Uterus (tissue), 4 donors: ENCODE measurements at places on chromosomes 7 and 10. TPM values are rescaled to one million over a fixed set of nuclear protein-coding genes. Genes with fewer than 3 reads are reported as not detected.

- peak; percentile 45 for DNase-seq
Measured at GRCh38 chr10:119217991-119218490, 10.7 kb downstream of the GRK5 start.

- no peak for DNase-seq
Measured at GRCh38 chr10:364267-364775, 229.1 kb downstream of the ZMYND11 start.

DNA sequence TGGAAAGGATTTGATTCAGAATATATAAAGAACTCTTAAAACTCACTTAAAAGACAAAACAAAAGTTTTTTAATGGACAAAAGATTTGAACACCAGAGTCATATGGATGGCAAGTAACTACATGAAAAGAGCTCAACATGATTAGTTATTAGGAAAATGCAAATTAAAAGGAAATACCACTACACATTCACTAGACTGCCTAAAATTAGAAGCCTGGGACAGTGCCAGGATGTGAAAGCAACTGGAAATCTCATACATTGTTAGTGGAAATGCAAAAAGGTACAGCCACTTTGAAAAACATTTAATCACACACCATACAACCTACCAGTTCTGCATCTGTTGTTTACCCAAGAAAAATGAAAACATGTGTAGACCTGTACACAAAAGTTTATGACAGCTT, 48.8 kb downstream of the RALA start:
- no peak for DNase-seq

GAD2 gene
- total RNA-seq, result not detected

GRCh38 chr10:111338035-111338434, 261.2 kb downstream of the ADRA2A start:
- DNase-seq, result no peak

IGF2BP3 gene
- total RNA-seq, result not detected

GRCh38 chr7:67817481-67817880, 820.8 kb downstream of the TYW1 start:
- DNase-seq, result no peak

TMEM176B gene
- 27.6 TPM for total RNA-seq

DNA sequence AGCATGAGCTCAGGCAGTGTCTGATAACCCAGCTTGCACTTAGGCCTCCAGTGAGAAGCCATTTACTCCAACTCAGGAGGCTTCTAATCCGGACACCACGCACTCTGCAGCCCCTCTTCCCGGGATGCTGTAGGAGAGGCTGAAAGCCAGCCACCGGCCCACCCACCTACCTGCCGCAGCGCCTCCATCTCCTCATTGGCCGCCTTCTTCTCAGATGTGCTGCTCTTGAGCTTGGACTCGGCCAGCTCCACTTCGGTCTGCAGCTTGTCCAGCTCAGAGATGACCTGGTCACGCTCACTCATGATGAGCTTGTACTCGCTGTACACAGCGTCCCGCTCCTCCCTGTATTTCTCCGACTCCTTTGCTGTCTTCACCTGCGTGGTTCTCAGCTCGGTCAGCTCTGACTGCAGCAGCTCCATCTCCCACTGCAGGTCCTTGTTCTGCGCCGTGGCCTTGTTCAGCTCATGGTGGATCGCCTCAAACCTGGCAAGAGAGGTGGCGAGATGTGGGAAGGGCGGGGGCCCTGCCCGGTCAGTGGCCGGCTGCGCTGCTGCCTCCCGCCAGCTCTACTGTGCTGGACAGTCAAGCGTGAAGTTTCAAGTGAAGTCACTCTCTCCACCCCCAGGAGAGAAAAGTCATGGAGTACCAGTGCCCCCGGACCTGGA, 84.7 kb downstream of the DLG5 start:
- no peak for DNase-seq
